ENCODE measurements at places on chromosomes 2 and 18.

DNA sequence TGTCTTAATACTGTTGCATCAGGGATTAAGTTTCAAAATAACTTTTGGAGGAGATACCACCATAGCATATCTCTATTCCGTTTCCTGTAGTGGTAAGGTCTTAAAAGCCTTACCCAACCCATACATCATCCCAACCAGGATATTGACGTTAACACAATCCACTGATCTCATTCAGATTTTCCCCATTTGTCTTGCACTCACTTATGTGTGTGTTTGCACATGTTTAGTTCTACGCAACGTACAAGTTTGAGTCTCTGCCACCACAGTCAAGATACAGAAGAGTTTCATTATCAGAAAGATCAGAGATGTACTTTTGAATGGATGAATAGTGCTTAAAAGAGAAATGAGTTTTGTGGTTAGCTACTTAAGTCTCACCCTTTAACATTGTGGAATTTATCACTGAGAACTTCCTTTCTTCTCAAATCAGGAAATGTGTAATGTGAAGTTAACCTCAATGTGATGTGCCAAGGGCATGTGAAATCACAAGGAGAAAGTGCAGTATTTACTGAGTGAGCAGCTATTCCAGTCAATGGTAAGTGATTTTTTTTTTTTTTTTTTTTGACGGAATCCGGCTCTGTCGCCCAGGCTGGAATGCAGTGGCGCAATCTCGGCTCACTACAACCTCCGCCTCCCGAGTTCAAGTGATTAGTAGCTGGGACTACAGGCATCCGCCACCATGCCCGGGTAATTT is 69.2 kb upstream of the EPHA4 start:
- DNase-seq, result no peak

DNA sequence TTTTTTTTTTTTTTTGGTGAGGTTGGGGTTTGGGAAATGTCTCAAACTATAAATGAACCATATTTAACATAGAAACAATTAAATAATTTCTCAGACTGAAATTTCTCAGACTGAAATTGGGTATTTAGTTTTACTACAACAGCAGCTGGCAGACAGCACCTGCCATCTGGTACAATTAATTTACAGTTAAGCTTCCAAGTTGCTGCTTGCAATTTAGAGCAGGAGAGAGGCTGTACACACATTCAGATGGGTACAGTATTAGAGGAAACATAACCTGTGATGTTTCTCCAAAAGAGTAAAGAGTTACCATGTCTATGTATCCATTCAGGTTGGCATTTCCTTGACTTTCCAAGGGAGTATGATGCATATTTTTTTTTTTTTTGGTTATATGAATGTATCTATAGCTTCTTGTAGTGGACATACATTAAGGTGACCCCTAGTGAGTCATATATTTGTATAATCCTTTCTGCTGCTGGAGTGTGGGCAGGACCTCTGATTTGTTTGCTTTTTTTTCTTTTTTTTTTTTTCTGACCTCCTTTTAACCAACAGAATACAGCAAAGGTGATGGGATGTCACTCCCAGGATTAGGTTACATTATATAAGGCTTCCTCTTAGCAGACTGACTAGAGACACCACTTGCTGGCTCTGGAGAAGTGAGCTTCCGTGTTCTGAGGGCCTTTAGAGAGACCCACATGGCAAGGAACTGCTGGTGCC is 201.7 kb downstream of the PTH2R start:
- DNase-seq, result no peak

DNA sequence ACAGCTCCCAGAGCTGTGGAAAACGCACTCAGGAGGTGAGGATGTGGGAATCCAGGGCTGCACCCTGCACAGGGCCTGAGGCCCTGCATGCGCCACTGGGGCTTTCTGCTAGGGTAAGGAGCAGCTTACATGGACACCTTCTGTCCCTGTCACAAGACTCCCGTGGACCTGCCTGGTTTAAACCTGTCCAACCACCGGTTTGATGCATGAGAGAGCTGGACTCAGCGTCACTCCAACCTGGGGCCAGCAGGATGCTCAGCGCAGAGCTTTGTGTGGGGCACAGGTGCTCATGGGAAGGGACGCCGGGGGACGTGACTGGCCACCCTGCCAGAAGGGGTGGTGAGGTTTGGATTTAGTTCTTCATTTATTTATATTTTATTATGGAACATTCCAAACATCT is 24.2 kb downstream of the SNORC start:
- DNase-seq, result no peak

DNA sequence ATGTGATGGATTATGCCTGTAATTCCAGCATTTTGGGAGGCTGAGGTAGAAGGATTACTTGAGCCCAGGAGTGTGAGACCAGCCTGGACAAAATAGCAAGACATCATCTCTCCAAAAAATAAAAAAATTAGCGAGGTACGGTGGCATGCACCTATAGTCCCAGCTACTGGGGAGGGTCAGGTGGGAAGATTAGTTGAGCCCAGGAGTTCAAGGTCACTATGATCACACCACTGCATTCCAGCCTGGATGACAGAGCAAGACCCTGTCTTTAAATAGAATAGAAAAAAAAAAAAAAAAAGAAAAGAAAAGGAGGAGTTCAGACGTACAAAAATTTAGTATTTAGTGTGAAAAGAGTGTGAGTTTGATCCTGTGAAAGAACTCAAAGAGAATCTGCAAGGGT is 154.9 kb downstream of the NR4A2 start:
- DNase-seq, result no peak

- no peak for DNase-seq
Measured at GRCh38 chr2:162166745-162167144, 14.7 kb upstream of the GCG start.

- DNase-seq, result no peak
Measured at GRCh38 chr2:240403396-240404104, 31.9 kb upstream of the GPC1 start.

DNA sequence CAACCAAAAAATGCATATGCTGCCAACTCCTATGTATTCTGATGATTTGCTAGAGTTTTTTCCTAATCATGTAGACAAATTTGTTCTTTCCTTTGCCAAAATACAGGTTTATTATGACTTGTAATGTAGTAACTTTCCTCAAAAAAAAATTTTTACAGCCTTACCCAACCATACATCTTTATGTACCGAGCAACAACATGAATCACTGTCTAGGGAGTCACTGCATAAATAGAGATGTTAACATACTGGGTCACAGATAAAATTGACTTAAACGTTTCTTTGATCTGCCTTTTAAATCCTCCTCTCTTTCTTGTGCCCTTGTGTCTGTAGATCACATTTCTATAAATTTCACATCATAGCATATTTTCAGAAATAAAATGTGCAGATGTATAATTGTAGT is 143.6 kb downstream of the MBD2 start:
- no peak for DNase-seq

DNA sequence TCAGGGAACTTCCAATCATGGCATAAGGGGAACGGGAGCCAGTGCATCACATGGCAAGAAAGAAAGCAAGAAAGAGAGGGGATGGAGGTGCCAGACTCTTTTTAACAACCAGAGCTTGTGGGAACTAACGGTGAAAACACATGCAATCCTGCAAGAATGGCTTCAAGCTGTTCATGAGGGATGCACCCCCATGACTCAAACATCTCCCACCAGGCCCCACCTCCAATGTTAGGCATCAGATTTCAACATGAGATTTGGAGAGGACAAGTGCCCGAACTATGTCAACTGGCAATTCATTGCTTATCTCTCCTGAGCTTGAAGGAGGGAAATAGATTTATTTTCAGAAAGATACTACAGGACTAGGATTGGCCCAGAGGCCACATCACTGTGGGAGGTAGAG is 270.0 kb downstream of the SLC4A3 start:
- no peak for DNase-seq

GRCh38 chr2:149104221-149104620 is 65.7 kb downstream of the LYPD6B start:
- DNase-seq, result no peak

- DNase-seq, result no peak
Measured at GRCh38 chr2:61320181-61320580, 150.7 kb downstream of the USP34 start.

DNA sequence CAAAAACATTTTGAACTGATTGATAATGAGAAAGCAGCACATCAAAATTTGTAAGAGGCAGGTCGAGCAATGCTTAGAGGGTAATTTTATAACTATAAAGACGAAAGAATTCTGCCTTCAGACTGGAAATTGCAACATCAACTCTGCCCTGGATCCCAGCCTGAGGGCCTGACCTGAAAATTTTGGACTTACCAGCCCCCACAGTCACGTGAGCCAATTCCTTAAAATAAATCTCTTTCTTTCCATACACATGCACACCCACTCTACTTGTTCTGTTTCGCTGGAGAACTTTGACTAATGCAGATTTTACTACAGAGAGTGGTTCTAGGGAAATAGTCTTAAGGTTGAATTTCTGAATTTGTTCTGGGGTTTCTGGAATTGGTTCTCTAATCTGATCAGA is 14.6 kb upstream of the ACOXL start:
- DNase-seq, result no peak

- no peak for DNase-seq
Measured at GRCh38 chr2:126496493-126496892, 159.5 kb upstream of the GYPC start.

- no peak for DNase-seq
Measured at GRCh38 chr2:109005686-109006204, 16.7 kb upstream of the EDAR start.

- DNase-seq, result peak; percentile 70
Measured at GRCh38 chr2:460861-461260, 173.0 kb upstream of the ALKAL2 start.

- DNase-seq, result no peak
Measured at GRCh38 chr18:52979892-52980291, 639.9 kb downstream of the DCC start.

GRCh38 chr2:100246163-100247145 is 75.8 kb downstream of the LONRF2 start:
- peak; percentile 11 for DNase-seq

GRCh38 chr2:211391189-211391567 is 834.8 kb downstream of the CPS1 start:
- DNase-seq, result no peak

- no peak for DNase-seq
Measured at GRCh38 chr2:24642351-24642750, 150.8 kb downstream of the PTRHD1 start.

DNA sequence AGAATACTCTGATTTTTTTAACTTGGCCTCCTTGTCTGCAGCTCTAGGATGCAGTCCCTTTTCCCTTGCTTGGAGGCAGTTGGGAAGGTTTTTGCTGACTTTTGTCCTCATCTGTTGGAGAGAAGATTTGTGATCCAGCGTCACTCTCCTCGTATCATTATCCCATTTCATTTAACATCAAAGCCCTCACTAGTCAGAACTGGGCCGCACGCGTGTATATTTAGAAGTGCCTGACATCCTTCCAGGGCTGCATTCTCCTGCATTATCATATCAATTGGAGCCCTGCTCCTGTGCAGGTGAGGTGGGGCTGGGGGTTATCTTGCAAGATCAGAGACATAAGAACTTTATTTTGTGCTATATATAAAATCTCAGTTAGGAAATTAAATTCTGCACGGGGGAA is 435.1 kb upstream of the HS6ST1 start:
- no peak for DNase-seq

GRCh38 chr2:226325526-226325925 is 474.1 kb downstream of the IRS1 start:
- DNase-seq, result no peak

DNA sequence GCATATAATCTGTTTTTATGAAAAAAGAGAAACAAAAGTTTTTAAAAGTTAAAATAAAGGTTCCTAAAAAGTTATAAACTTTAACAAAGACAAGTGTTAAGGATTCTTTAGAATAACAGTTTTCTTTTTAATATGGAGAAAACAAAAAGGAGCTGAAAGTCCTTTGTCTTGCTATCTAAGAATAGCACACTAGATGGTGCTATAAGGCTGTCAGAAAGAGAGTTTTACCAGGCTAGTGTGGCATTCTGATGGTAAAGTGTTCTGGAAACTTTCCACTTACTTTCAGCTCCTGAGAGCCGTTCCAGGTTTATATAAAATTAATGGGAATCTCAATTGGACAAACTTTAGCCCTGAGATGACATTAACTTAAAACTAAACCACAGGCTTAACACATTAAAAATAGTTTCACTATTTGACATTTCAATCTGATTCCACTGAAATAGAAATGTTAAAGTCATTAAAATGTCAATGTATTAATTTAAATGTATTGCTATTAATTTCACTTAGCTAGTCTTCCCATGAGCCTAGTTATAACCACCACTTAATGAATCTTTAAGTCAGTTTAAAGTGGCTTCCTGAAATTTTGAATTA is 3.7 kb downstream of the FBXO48 start:
- peak; percentile 76 for DNase-seq

DNA sequence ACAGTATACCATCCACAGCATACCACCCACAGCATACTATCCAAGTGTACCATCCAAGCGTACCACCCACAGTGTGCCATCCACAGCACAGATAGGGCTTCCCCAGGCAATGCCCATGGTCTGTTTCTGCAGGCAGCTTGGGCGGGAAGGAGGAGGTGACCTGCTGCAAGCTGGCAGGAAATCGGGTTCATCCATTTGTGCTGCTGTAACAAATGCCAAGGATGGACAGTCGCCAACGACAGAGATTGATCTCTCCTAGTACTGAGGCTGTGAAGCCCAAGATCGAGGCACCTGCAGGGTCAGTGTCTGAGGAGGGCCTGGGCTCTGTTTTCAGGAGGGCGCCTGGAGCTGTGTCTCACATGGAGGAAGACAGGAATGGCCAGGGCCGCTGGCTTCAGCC is 93.6 kb upstream of the SNTG2 start:
- DNase-seq, result no peak

GRCh38 chr18:41146301-41146700 is 808.7 kb upstream of the PIK3C3 start:
- DNase-seq, result no peak

GRCh38 chr2:127637725-127638252 is 8.2 kb upstream of the GPR17 start:
- no peak for DNase-seq

- no peak for DNase-seq
Measured at GRCh38 chr2:46679761-46680160, 200.4 kb downstream of the TMEM247 start.

DNA sequence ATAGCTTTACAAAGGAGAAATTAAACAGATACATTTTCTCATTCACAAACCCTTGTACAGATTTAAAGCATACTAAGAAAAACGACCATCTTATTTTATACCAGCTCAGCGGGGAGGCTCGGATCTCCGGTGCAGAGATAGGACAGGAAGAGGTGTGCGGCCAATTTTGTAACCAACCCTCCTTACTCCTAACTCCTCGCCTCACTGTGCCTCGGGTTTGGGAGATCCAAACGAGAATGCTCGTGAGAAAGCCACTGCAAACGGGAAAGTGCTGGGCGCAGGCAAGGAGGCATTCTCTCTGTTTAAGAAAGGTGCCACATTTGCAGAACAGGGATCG is 1.2 kb downstream of the KDSR start:
- no peak for DNase-seq

Data from CD4-positive, alpha-beta T cell treated with Interleukin-10 for 1 hour (primary cell).